ENCODE measurements at places on chromosomes 13 and 19. TPM values are rescaled to one million over a fixed set of nuclear protein-coding genes. Genes with fewer than 3 reads are reported as not detected.

WASF3 gene
- 0.13 TPM for total RNA-seq

RASAL3 gene
- total RNA-seq, result 130 TPM

C1QTNF9B gene
- total RNA-seq, result not detected

FDX2 gene
- total RNA-seq, result 21.6 TPM

ZNF582 gene
- 1.3 TPM for total RNA-seq

All from activated T-helper 1 cell treated with anti-CD3 and anti-CD28 coated beads, Interleukin-12 subunit alpha, Interleukin-12 subunit beta, Interleukin-2, Interleukin-4 antibody, amounts not matched to agents 30 ng/mL and 10 ng/mL and 1 ng/mL, durations not matched to agents 14 hours and 24 hours and 36 hours (primary cell).